ENCODE measurements at places on chromosomes 16 and 17. TPM values are rescaled to one million over a fixed set of nuclear protein-coding genes. Genes with fewer than 3 reads are reported as not detected.

GRCh38 chr17:9021992-9022572, 772 bp downstream of the NTN1 start:
- no peak for DNase-seq

DNA sequence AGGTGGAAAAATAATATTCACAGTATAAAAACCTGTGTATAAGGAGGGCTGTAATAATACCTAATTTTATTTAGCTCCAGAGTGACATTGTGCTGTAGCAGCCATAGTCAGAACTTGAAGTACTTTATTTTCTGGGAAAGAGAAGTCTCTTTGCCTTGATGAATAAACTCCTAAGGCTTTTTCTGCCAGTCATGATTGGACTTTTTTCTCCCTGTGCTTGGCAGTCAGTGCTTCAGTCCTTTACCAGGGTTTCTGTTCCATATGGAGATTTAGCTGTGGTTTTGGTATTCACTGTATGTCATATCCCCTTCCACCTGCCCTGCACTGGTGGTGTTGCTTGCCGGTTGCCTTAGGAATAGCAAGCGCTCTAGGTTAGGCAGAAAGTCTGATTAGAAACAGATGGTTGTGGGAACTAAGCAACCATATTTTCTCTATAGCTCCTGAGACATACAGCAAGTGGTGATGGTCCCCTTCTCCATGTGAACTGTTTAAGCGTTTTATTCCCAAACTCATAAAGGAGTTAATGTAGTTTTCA, 24.7 kb downstream of the DDX42 start:
- DNase-seq, result no peak

- DNase-seq, result no peak
Measured at GRCh38 chr17:17776889-17777288, 59.9 kb downstream of the SREBF1 start.

GRCh38 chr17:65638221-65638975, 77.0 kb upstream of the AXIN2 start:
- DNase-seq, result no peak

DNA sequence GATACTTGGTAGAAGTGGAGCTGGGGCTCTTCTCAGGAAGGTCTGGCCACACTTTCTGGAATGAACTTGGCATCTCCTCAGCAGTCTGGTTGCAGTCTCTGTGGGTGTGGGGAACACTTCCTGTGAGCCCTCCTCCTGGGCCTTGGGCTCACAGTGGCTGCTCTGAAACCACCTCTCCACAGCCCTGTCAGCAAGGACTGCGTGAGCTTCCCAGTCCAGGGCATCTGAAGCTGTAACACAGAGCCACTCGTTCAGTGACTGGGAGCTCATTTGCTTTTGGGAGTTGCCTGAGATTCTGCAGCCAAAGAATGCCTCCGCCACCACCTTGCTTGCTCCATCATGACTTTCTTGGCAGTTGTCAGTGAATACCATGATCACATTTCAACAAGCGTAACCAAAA, 60.0 kb downstream of the CLEC16A start:
- DNase-seq, result no peak

GRCh38 chr17:21376081-21376758, at the start of gene KCNJ12:
TSS of gene KCNJ12 (plus strand) at chr17:21376357. CDS start at chr17:21415343, 38,986 bp downstream.
- DNase-seq, result no peak

The NAGLU gene
- total RNA-seq, result 24.6 TPM

Measured in vagina (tissue), 2 donors.